ENCODE measurements at places on chromosomes 12 and 14.

- DNase-seq: no peak
- H3K27me3 ChIP-seq: no peaks in the 10 kb centered on the region
- peak overlapping the region; percentile 89 for H3K4me3 ChIP-seq
- H3K27ac ChIP-seq: peak overlapping the region; percentile 23
- no peaks in the 10 kb centered on the region for H3K36me3 ChIP-seq
These were observed 886 bp upstream of the PRICKLE1 start for GRCh38 chr12:42590330-42590934.

DNA sequence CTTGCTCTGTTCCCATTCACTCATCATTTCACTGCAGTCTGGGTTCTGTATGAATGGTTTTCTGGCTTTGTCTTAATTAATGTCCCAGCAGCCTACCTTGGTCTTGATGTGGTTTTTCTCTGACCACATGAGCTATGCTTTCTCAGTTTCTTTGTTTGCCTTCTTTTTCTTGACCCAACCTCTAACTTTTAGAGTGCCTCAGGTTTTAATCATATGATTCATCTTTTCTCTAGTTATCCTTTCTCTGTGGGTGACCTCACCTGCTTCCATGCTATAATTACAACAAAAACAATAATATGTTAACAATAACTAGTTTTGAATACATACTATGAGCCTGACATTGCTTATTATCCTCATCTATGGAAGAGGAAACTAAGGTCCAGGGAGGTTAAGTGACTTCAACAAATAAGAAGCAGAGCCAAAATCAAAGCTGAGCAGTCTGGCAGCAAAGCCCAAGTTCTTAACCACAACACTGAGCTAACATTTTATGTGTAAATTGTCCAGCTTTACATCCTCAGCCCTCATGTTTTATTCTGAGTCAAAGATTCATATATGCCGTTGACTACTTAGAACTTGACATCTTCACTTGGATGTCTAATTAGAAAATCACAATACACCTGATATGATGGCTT lies 4.7 kb upstream of the EPYC start:
- no peaks in the 10 kb centered on the region for H3K27me3 ChIP-seq
- no peaks in the 10 kb centered on the region for H3K36me3 ChIP-seq
- H3K4me1 ChIP-seq: no peaks in the 10 kb centered on the region
- H3K4me3 ChIP-seq: no peak overlapping the region
- no peak overlapping the region for H3K27ac ChIP-seq

- H3K4me3 ChIP-seq: peak overlapping the region; percentile 49
- H3K36me3 ChIP-seq: no peaks in the 10 kb centered on the region
- peak overlapping the region; percentile 80 for H3K27ac ChIP-seq
- DNase-seq: no peak
- no peaks in the 10 kb centered on the region for H3K27me3 ChIP-seq
These were observed 771 bp upstream of the KCNJ8 start for GRCh38 chr12:21775133-21775820.

- no peaks in the 10 kb centered on the region for H3K36me3 ChIP-seq
- H3K4me1 ChIP-seq: no peaks in the 10 kb centered on the region
- H3K4me3 ChIP-seq: no peak overlapping the region
- DNase-seq: no peak
- no peak overlapping the region for H3K27ac ChIP-seq
These were observed 129.1 kb downstream of the NTF3 start for GRCh38 chr12:5561057-5561456.

- no peak overlapping the region for H3K27ac ChIP-seq
- H3K27me3 ChIP-seq: peaks cover 11% of the 10 kb centered on the region
- H3K4me1 ChIP-seq: no peaks in the 10 kb centered on the region
These were observed 13.5 kb downstream of the TBX3 start for GRCh38 chr12:114670291-114670980.

DNA sequence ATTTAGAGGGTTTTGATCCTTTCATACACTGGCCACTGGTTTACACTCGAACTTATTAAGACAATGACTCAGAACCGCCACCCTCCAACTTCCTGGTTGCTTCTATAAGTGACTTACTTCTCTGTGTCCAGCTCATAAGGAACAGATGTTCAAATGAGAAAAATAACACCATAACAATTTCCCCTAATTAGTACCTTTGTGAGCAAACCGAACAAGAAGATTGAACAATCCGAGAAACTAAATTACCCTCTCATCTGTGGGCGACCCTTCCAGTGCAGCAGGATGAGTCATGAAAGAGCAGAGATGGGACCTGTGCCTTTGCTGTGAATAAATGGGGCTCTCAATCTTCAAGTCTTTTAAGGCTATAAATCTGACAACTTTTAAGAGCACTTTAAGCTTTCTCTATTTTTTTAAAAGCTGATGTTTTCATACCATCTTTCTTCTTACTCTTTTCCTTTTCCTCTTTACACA lies 146.8 kb upstream of the RASSF8 start:
- no peaks in the 10 kb centered on the region for H3K27me3 ChIP-seq
- no peak overlapping the region for H3K4me3 ChIP-seq
- no peak overlapping the region for H3K27ac ChIP-seq
- H3K36me3 ChIP-seq: no peaks in the 10 kb centered on the region
- no peaks in the 10 kb centered on the region for H3K4me1 ChIP-seq
- no peak for DNase-seq
